ENCODE measurements at places on chromosomes 6 and 20.

- DNase-seq = peak; percentile 84
Measured at GRCh38 chr6:26118999-26119398, 31.8 kb downstream of the HFE start.

GRCh38 chr20:47024461-47024937, 129.9 kb downstream of the EYA2 start:
- DNase-seq = no peak

GRCh38 chr6:29967379-29968010, 25.2 kb downstream of the HLA-A start:
- DNase-seq = peak; percentile 62

DNA sequence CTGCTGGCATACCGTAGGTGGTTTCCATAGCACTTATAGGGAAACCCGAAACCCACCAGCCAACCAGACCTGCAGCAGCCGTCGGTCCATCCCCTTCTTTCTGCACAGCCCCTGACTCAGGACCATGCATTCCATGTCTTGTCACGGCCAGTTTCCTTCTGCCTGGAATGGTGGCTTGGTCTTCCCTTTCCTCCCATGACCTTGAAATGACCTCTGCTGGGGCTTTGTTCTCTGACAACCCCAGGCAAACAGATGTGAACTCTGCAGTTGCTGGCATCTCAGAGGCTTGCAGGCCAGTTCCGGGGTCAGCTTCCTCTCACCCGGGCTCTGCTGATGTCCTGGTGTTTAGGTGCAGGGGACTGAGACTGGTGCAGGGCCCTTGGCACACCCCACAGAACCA, 250.8 kb downstream of the SMOC2 start:
- DNase-seq = no peak

DNA sequence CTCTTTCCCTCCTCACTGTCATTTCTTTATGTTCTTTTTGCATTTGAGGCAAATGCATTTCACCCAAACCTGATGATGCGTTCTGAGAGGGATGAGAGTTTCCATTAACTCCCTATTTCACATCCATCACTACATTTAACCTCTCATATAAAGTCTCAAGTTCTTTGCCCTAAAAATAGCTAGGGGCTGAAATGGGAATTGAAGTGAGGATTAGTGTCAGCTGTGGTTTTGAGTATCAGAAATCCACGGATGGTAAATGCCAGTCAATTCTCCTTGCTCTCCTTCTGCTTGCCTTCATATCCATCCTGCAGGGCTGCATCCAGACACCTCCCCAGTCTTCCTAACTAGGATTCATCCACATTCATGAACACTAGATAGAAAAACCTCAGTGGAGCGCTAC, 10.0 kb upstream of the DTNBP1 start:
- no peak for DNase-seq

DNA sequence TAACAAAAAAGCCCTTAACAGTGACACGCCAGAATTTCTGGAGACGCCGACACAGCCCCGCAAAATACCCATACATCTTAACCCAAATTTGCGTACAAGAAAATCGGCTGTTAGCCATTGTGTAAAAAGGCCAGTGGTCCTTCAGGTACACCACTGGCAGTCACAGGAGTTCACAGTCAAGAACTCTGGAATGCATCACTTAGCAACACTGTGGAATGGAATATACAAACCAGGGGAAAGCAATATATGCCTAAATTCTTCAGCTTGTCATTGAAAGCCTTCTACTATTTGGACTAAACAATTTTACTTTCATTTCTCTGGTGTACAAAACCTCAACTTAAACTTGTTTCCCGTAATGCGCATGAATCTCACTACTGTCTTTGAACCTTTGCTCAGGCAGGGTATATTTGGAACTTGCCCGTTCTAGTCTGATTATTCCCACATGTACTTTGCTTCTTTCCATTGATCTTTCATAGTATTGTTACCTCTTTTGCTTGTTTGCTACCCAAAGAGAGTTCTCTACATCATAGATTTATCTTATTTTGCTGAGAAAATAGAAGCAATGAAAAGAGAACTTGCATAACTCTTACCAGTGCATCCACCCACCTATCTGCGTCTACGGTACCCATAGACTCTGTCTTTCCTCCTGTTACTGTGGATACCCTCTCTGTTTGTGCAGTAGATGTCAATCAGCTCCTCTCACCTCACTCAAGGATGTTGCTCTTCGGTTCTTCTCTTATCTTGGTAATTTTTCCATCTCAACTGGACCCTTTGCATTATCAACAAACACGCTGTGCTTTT, at the start of gene ARMH2:
TSS of gene ARMH2 (minus strand) at position 178 of the 801 bp plus-strand sequence. CDS start at position 118, 60 bp downstream.
- no peak for DNase-seq

DNA sequence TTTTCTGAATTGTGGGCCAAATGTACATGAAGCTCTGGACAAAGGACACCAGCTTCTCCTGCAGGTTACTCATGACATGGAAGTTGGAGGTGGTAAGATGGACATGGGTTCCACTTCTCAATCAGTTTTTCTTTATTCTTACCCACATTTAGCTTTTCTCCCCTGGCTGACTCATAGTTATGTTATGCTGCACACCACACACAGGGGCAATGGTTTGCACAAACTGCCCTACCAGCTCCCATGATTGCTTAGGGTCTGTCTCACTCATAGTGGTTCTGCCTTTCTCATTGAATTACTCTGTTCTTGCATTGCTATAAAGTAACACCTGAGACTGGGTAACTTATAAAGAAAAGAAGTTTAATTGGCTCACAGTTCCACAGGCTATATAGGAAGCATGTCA, 4.5 kb upstream of the CD109 start:
- peak; percentile 70 for DNase-seq

All from M059J (cell line).